ENCODE measurements at places on chromosomes 6 and 20.

- no peak for DNase-seq
Observed at GRCh38 chr6:166595061-166595780, 8.7 kb upstream of the RAMACL start.

DNA sequence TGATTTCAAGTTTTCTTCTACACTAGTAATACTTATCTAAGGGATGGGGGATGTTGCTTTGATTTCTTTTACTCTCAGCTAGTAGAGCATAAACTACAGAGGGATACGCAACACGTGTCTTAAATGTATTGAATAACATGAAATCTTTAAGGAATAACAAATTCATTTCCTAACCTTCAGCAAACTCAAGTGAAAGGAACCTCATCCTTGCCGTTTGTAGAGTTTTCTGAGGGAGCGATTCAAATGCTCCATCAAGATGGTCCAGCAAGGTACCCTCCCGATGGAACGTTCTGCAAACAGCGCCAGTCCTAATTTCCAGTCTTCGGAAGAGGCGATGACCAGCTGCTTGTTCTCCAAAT is 95.4 kb upstream of the RIN2 start:
- no peak for DNase-seq

GRCh38 chr6:57306273-57306672 is 11.2 kb upstream of the PRIM2 start:
- no peak for DNase-seq

DNA sequence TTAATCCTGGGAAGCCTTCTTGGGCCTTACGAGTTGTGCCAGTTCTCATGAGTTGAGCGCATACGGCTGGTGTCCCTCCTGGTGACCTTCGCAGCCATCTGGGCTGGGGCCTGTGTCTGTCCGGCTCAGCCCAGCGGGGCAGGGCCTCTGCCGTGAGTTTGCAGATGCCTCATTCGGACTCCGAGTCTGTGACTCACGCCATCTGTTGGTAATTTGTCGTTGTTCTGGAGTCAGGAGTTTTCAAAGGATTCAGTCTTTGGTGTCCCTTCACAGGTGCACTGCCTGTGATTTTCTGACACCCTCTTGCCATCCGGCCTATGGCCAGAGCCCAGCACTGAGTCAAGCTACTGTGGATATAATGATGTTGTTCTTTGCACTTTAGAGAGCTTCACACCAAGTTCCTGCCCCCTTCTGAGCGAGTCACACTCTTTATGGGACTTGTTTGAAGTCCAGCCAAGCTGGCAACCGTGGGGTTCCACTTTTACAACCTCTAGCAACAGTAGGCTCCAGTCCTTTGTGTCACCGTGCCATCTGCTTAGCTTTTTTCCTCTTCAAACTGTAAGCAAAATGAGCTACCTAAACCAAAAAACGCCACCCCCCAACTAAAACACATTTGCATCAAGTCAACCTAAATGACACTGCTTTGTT is 175.6 kb downstream of the AIG1 start:
- no peak for DNase-seq

DNA sequence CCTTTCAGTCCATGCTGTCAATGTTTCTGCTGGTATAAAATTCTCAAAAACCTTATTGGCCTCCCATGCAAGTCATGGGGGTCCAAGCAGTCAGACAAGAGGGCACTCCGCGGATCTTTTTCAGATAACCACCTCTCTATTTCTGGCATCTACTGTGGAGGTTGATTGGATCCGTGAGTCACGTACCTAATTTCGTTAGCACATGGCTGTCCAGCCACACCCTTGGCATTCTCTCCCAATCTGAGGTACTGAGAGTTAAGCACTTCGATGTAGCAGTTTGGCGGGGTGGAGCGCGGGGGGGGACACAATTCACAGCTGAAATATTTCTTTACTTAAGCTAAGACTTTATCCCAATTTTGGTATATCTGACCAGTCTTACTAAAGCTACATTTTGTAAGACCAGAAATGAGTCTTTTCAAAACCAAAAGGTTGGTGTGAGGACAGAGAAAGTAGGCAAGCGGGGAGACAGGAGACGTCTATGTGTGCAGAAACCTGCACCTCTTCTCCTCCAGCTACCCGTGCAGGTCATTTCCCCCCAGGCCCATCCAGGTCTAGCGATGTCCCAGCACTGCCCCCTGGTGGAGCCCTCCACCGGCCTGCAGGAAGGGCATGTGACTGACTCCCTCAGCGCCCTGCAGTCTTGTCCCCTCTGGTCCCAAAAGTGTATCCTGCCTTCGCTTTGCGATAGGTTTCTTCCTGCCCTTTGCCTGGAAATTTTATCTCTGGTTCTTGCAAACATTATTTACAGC is 113.1 kb downstream of the ADAT2 start:
- no peak for DNase-seq

DNA sequence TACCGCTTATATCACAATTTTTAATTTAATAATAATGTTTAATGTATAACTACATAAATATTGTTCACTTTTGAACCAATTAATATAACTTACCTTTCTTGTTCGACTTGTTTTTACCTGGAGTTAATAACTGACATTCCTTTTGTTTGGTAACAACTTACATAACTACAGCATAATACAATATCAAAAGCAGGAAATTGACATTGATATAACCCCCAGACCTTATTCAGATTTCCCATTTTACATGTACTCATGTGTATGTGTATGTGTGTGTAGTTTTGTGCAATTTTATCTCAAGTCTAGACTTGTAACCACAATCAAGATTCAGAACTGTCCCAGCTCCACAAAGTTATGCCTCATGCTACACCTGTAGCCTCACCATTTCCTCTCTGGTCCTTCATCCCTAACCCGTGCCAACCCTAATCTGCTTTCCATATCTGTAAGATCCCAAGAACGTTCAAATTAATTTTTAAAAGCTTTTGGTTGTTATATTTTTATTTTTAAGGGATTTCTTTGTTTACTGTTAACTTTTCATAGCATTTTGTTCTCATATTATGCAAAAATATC is 190.6 kb downstream of the MANEA start:
- DNase-seq, result no peak

DNA sequence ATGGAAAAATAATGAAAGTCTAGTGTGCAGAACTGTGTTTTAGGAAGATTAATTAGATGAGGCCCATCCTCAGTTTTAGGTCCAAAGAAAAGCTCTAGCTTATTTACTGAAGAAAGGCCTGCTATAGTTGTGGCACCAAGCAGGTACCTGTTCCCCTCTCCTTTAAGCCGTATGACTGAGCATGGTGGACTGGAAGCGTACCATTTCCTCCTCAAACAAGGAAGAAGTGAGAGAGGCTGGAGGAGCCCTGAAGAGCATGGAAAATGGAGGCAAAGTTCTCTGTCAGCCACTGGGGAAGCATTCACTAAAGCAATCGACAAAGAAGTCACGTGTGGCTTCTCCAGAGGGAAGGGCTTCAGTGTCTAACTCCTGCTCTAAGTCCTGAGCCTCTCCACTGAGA is 100.2 kb downstream of the MAN1A1 start:
- no peak for DNase-seq

DNA sequence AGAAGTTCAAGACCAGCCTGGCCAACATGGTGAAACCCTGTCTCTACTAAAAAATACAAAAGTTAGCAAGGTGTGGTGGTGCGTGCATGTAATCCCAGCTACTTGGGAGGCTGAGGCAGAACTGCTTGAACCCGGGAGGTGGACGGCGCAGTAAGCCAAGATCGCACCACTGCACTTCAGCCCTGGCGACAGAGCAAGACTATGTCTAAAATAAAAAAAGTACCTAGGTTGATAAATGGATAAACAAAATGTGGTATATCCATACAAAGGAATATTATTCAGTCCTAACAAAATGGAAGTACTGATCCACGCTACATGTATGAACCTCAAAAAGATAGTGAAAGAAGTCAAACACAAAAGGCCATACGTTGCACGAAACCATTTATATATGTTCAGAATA is 1.2 kb upstream of the RPF2 start:
- no peak for DNase-seq

- no peak for DNase-seq
Observed at GRCh38 chr6:16412982-16413381, 174.6 kb downstream of the GMPR start.

DNA sequence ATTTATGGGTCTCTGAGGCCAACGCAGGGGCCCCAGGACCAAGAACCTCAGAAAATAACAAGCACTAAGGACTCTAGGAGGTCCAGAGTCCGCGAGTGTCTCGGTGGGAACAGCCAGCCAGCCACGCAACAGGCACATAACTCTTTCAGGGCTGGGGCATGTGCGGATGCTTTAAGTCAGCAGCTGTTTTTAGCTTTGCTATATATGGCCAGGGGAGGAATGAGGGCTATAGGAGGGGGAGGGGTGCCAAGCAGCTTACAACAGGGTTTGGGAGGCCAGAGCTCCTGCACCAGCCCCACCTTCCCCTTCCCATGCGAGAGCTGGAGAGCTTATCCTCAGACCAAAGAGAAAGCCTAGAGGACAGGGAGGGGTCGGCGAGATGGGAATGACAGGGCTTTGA is 6.2 kb downstream of the JPH2 start:
- DNase-seq, result no peak

DNA sequence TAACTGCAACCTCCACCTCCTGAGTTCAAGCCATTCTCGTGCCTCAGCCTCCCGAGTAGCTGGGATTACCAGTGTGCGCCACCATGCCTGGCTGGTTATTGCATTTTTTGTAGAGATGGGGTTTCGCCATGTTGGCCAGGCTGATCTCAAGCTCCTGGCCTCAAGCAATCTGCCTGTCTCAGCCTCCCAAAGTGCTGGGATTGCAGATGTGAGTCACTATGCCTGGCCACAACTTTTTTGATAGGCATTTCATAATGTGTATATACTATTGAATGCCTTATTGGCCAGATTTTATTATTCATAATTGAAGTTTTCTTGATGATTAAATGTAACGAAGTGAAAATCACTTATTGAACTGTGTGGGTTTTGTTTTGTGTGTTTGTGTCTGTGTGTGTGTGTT is 27.9 kb downstream of the FIG4 start:
- DNase-seq, result no peak

DNA sequence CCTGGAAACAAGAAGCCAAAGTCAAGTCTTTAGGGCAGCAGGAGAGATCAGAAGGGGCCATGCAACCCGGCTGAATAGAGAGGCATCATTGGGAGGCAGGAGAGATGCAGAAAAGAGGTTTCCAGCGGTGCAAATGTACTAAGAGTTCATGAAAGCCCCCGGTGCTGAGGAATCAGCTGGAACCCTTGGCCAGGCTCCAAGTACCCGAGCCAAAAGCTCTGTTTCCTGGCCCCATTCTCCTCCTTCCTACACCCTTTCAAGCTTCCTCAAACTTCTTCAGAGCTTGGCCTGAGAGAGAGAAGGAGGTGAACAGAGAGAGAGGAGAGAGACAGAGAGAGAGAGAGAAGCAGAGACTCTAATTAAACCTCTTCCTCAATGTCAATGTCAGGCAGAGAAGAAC is 433.5 kb downstream of the PRKN start:
- no peak for DNase-seq

- DNase-seq, result no peak
Observed at GRCh38 chr6:56393615-56394612, 146.5 kb upstream of the COL21A1 start.

Data from T-helper 22 cell (primary cell).